ENCODE measurements at places on chromosomes 6 and 20.

DNA sequence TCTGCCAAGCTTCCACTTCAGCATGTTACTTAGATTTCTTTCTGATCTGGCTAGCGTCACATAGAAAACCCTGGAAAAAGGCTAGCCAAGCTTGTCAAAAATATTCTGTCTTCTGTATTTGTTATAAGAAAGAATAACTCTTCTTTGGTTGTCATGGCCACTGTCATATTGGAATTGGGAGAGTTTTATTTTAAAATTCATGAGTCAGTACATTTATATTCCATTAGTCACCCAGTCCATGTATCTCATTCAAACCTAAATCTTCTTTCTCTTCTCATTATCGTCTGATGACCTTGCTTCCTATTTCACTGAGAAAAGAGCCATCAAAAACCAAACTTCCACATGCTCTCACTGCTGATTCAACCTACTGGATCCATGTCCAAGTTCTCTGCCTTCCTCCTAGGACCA lies 65.7 kb downstream of the EPM2A start:
- DNase-seq: no peak

GRCh38 chr6:150639823-150640331 lies 40.2 kb downstream of the PLEKHG1 start:
- no peak for DNase-seq

- no peak for DNase-seq
Observed at GRCh38 chr6:45630314-45630713, 252.6 kb upstream of the SUPT3H start.

DNA sequence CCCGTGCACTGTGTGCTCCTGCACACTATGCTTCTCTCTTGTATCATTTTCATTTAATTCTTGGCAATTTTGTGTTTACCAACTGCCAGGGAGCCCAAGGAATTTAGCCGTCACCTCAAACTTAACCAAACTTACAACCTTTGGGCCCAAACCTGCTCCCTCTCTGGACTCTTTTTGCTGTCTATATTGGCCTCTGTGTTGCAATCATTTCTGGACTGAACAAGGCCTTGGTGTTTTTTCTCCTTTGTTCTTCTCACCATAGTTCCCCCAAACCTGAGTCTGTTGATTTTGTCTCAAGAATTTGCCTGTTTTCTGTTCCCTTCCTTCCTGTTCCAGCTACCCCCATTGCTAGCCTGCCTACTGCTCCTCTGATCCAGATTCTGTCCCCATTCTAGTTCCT lies 19.2 kb downstream of the DCBLD1 start:
- DNase-seq: no peak

- DNase-seq: peak; percentile 2
Observed at GRCh38 chr6:165439928-165440554, 130.6 kb upstream of the C6orf118 start.

- DNase-seq: no peak
Observed at GRCh38 chr6:170036916-170037315, 254.0 kb downstream of the DLL1 start.

- no peak for DNase-seq
Observed at GRCh38 chr6:7902221-7902620, 8.4 kb downstream of the TXNDC5 start.

DNA sequence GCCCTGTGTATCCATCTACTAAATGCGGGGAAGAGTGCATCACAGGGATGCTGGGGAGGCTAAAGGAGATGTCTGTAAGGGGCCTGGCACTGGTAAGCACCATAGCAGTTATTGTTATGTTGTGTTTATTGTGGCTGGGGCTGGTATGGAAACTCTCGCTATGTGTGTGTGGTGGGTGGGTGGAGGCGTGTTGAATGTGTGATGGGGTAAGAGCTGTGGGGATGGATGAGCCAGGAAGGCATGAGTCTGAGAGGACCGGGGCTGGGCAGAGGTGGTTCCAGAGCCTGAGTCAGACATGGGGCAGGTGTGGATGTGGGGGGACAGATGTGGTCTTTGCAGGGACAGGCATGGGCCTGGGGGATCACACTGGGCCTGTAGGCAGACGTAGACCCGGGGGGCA lies 88.1 kb downstream of the GRM4 start:
- no peak for DNase-seq

DNA sequence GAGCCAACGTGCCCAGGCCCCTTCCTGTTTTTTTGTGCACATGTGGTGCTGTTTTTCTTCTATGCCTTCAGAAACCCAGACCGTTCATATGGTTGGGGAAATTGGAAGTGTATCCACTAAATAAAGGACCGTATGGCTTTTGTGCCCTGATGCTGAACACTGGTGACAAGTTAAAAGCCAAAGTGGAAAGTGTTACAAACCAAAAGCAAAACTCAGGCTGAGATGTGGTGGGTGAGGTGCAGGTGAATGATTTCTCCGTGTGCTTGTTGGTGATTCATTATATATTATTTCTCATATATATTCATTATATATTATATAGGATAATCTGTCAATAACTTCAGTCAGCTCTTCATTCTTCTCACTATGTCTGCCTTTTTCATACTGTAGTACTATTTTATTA lies 148.6 kb downstream of the SOBP start:
- DNase-seq: no peak

GRCh38 chr6:169142538-169142844 lies 111.2 kb downstream of the THBS2 start:
- DNase-seq: no peak

- DNase-seq: no peak
Observed at GRCh38 chr6:138970856-138971425, 17.1 kb downstream of the REPS1 start.

GRCh38 chr20:51084593-51085377 lies 61.9 kb upstream of the KCNG1 start:
- no peak for DNase-seq

DNA sequence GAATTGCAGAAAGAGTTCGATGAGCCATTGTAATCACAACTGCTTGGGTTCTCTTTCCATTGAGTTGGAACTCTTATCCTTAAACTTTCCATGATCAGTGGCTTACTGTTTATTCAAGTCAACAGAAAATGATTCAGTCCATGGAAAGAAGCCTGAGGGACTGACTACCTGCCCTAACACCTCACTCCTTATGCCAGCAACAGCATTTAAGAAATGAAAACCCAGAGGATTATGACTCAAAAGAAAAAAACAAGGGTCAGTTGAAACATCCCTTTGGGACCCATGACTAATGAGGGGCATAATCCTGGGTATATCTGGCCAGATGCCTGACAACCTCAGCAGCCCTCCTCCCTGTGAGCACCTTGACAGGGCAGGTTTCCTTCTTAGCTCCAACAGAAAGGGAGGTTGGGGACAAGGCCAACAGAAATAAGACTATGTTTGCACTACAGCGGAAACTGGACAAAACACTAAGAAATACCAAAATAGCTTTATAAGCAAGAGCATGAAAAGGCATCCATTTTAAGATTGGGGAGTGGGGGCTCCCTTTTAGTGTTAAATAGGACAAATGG lies 106.7 kb downstream of the MAP3K5 start:
- no peak for DNase-seq

DNA sequence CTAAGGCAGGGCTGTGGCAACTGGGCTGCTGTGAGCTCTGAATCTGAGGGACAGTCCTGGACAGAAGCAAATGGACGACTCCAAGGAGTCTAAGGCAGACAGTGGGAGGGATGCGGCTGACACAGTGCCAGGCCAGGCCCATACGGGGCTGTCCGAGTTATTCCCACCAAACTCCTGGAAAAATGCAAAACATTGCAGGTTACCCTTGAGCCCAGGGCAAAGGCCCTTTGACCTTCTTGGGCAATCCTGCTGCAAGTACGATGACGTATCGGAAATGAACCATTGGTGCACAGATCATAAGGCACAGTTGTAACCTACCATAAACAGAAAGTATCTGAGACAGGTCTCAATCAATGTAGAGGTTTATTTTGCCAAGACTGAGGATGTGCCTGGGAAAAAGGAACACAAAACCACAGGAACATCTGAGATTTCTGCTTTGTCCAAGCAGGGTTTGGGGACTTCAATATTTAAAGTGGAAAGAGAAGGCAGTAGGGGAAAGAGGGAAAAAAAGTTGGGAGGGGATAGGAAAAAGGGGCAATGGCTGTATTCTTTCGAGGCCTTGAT lies 118.9 kb downstream of the DACT2 start:
- no peak for DNase-seq

DNA sequence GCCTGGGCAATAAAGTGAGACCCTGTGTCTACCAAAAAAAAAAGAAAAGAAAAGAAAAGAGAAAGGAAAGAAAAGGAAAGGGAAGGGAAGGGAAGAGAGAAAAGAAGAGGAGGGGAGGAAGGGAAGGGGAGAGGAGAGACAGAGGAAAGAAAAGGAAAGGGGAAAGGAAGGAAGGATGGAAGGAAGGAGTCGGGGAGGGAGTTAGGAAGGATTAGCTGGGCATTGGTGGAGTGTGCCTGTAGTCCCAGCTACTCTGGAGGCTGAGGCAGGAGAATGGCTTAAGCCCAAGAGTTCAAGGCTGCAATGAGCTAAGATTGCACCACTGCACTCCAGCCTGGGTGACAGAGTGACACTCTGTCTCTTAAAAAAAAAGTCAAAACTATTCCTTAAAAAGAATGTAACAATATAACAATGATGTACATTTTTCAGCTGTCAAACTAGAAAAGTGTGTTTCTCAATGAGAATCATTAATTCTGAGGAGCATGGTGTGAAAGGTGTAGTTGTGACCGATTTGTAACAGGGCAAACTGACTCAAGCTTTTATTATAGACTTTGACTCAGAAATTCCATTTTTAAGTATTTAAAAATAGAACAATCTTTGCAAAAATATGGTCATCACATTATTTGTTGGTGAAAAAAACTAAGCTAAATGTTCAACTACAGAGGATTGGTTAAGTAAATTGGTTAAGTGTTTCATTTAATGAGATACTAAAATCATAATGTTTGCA lies 14.7 kb downstream of the SNRPB start:
- DNase-seq: no peak

- no peak for DNase-seq
Observed at GRCh38 chr6:4797587-4797986, 21.4 kb downstream of the CDYL start.

GRCh38 chr6:16056263-16056870 lies 72.5 kb upstream of the MYLIP start:
- DNase-seq: no peak

GRCh38 chr6:29917857-29918256 lies 24.5 kb upstream of the HLA-A start:
- no peak for DNase-seq

- no peak for DNase-seq
Observed at GRCh38 chr20:497979-498378, 35.6 kb upstream of the TBC1D20 start.

DNA sequence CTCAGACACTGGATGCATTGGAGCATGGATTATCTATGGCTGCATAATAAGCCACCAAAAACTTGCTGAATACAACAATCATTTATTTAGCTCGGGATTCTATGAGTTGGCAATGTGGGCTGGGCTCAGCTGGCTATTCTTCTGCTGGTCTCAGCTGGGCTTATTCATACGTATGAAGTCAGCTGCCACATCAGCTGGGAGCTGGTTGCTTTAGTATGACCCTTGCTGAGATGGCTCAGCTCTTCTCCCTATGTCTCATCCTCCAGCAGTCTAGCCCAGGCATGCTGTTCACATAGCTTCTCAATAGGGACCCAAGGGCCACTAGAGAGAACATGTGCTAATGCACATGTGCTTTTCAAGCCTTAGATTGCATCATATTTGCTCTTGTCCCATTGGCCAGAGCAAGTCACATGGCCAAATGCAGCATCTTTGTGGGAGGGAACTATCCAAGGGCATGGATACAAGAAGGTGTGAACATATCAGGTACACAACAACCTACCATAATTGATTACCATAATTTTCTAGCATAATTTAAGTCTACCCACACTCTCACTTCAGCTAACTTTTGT lies 444.6 kb downstream of the KIF16B start:
- no peak for DNase-seq

GRCh38 chr20:51496964-51497363 lies 45.6 kb downstream of the NFATC2 start:
- DNase-seq: no peak

DNA sequence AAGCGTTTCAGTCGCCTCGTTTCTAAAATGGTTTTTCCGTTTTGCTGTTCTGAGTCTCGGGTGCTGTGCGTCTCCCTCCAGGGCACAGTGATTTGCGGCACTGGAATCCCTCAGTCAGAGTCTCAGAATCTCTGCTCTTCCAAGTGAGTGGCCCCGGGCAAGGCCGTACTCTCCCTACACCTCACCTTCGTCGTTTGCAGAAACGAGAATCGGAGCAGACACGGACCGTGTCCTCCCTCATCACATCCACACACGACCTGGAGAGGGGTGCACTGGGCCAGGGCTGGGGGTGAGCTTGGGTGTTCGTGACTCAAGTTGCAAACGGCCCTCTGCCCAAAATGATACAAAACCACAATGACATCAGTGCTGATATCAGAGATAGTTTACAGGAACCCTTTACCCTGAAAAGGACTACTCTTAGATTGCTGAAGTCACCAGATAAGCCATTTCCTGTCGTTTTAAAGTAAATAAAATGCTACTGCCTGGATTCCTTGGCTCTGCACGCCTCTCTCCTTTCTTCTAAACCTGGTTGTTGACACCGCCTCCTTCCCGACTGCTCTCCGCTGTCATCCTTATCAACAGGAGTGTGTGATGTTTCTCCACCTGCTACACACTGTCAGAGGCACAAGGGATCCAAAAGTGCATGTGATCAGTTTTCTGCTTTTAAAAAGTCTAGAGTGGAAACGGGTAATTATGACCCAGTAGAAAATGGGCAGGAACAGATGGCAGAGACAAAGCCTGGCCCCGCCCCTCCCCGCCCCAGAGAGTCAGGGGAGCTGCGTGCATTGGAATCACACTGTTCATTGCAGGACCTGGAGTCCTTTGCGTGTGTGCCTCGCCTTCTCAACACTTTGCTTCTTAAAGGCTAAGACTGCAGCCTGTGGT lies 38.4 kb downstream of the KIF25 start:
- DNase-seq: no peak

GRCh38 chr6:128333581-128334223 lies 186.7 kb downstream of the PTPRK start:
- no peak for DNase-seq

- DNase-seq: no peak
Observed at GRCh38 chr6:169997930-169998218, 246.5 kb downstream of the ERMARD start.

GRCh38 chr6:43274916-43275597 lies 23.0 kb upstream of the SLC22A7 start:
- DNase-seq: no peak

DNA sequence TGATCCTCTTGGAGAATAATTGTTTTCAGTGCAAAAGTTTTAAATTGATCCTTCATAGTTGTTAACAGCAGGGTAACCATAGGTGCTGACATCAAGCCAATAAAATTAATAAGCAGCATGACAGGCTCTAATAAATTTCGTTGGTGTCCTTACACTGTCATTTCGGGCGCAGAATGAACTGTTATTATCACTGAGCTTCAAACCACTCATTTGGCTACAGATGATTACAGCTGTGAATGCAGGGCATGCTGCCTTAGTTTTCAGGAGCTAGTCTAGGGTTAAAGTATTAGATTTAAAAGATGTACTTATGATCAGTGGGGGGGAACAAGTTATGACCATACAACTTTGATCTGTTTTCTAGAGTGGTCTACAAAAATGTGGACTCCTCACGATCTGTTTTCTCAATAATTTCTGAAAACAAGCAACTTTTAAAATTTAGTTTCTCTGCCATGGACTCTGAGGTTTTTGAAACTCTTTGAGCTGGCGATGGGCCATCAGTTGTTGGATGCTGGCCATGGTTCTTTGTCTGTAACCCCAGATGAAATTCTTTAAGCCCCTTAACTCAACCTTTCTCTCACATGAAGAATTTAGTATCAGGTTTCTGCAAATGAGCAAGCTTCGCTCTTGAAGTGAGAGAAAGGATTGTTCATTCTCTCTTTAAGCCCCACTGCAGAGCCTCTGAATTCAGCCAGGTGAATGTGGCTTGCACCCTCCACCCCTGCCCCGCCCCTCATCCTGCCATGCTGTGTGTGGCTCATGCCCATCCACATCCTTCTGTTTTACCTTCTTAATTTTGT lies 99.1 kb upstream of the MTHFD1L start:
- no peak for DNase-seq

Data from T47D (cell line).